CD8-positive, alpha-beta memory T cell (primary cell): ENCODE measurements at places on chromosomes 4 and X.
A peak's percentile ranks its signal among the peaks of the same experiment; 100 is the strongest.

DNA sequence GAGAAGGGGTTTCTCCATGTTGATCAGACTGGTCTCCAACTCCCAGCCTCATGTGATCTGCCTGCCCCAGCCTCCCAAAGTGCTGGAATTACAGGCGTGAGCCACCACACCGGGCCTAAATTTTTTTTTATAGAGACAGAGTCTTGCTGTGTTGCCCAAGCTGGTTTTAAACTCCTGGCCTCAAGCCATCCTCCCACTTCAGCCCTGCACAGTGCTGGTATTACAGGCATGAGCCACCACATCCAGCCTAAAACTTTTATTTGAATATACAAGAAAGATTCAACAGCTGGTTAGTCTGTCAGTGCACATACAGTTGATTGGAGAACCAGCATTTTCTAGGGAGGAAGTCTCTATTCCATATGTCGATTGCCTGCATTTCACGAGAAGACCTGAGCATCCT lies 91.2 kb downstream of the LRP2BP start:
- DNase-seq = no peak

DNA sequence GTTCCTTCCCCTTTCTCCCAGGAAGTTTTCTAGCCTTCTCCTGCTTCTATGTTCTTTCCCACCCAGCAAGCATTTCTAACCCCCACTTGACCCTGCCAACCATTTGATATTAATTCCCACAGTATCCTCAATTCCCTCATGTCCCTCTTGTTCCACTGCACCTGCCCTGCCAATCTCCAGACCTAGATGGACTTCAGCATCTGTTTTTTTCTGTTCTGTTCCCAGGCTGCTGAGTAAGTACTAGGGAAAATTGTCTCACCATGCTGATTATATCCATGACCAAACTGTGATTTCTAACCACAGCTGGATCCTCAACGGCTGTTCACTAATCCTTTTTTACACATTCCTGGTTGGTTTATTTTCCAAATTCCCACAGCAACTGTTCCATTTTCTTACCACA lies 37.7 kb downstream of the CLCN5 start:
- DNase-seq = no peak

DNA sequence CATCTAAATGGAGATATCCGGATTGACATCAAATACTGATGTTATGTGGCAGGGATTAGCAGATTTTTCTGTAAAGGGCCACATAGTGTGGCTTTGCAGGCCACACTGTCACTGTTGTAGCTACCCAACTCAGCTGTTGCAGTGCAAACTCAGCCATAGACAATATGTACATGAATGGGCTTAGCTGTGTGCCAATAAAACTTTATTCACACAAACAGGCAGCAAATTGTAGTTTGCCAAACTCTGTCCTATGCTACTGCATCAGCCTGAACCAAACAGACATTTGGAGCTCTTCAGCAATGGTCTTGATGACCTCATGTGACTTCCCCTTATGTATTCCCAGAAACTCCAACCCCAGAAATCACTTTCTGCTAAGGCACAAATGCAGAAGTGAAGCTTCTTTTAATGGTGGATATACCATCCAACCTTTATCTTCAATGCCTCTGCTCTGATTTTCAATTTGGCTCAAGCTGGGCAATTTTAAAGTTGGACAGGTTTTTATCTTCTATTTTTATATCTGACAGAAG lies 18.4 kb upstream of the TRPC5OS start:
- DNase-seq = no peak

DNA sequence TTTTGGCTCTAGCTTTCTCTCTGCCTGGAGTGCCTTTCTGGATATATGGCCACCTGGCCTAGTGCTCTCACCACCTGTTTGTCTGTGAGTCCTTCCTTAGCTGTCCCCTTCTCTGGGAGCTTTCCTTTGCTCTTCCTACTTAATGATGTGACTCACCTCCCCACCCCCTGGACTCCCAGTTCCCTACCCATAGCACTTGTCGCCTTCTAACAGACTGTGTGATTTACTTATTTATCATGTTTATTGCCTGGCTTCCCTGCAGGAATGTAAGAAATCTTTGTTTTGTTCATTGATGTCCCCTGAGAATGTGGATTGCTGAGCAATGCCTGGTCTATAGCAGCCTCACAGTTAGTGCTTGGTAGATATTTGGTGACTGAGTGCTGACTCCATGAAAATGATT lies 18.9 kb downstream of the ADD1 start:
- DNase-seq = no peak

DNA sequence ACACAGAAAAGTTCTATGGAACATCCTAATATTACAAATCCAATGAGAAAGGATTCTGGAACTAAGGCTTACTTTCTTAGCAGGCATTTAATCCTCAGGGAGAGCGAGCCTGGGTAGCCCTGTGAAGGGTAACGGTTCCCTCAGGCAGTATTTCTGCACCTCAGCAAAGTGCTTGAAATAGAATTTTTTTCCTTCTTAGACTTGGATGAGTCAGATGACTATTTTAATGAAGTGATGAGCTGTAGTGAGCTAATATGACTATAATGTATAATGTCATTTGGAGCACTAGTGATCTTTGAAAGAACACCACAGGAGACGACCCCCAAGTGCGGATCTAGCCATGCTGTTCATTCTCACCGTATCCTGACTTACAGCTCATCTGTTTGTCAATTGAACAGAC lies 493.0 kb upstream of the FAM241A start:
- DNase-seq = no peak

GRCh38 chr4:6172927-6173200 lies 27.5 kb downstream of the JAKMIP1 start:
- no peak for DNase-seq

- DNase-seq = peak; percentile 8
Observed at GRCh38 chr4:1480720-1481119, 74.5 kb upstream of the NKX1-1 start.

GRCh38 chr4:141534985-141535384 lies 101.4 kb upstream of the IL15 start:
- no peak for DNase-seq

GRCh38 chrX:74419864-74420195 lies 1.5 kb upstream of the SLC16A2 start:
- no peak for DNase-seq

- no peak for DNase-seq
Observed at GRCh38 chrX:120429776-120430540, 39.1 kb downstream of the LAMP2 start.

GRCh38 chr4:154939851-154940250 lies 158.8 kb downstream of the RBM46 start:
- DNase-seq = no peak

- no peak for DNase-seq
Observed at GRCh38 chr4:60989141-60989540, 211.0 kb upstream of the ADGRL3 start.

GRCh38 chr4:176054942-176055341 lies 10.7 kb upstream of the WDR17 start:
- DNase-seq = no peak

GRCh38 chrX:25519258-25519657 lies 503.5 kb upstream of the ARX start:
- DNase-seq = no peak

- DNase-seq = no peak
Observed at GRCh38 chr4:183837222-183837621, 67.9 kb upstream of the STOX2 start.

DNA sequence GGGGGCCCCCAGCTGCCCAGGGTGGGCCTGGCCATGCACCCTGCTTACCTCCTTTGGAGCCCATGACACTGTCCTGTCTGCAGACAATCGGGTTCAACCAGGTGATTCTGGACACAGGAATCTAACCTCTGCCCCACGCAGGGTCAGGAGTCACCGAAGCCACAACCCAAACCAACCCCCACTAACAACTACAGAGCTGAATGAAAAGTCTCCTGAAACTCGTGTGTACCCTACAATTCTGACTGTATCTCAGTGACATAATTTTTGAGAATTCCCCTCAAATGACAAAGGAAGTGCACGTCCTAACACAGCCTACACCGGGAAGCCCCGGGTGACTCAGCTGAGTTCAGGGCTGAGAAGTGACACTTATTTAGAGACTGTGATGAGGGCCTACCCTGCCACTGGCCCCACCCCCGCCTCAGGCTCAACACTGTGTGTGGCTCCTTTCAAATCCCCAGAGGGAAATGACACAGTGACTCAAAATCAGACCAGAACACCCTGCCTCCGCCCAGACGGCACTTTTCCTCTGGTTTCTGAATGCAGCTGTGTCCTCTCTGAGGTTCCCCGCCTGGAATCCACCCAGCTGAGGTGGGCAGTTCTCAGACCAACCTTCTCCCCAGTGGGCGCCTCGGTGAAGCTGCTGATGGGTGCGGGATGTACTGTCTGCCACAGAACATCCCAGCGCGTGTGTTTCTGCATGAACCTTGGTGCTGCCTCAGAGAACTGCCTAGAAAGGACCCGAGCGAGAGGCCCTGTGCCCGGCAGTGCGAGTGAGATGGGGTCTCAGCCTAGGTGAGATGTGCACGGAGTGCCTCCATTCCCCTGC lies 9.9 kb downstream of the TNIP2 start:
- peak; percentile 79 for DNase-seq

DNA sequence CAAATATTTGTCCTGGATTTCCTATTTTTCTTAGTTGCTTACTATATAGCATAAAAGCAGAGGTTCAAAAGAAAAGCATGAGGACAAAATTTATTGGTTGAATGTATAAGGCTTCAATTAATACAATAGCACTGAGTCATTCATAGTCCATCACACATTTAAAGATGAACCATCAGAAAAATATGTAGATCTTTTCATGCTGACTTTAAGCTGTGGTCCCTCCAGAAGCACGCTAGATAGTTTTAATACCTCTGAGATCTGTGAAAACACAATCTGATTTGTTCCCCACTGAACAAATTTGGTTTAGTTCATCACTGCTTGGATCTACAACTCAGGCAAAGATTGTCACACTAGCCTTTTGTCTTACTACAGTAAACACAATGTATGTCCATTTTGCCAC lies 377.2 kb upstream of the ANXA10 start:
- no peak for DNase-seq

DNA sequence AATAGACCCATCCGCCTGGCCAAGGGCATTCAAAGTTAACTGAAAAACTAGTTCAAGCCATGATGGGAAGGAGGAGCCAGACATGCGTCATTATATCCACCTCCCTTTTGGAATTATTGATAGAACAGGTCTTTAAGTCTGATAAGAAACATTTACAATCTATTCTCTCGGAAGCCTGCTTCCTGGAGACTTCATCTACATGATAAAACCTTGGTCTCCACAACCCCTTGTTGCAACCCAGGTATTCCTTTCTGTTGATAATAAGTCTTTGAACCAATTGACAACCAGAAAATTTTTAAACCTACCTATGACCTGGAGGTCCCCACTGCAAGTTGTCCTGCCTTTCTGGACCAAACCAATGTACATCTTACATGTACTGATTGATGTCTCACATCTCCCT lies 451.3 kb downstream of the NAF1 start:
- DNase-seq = no peak

GRCh38 chr4:7607156-7607910 lies 172.6 kb upstream of the PSAPL1 start:
- DNase-seq = no peak

DNA sequence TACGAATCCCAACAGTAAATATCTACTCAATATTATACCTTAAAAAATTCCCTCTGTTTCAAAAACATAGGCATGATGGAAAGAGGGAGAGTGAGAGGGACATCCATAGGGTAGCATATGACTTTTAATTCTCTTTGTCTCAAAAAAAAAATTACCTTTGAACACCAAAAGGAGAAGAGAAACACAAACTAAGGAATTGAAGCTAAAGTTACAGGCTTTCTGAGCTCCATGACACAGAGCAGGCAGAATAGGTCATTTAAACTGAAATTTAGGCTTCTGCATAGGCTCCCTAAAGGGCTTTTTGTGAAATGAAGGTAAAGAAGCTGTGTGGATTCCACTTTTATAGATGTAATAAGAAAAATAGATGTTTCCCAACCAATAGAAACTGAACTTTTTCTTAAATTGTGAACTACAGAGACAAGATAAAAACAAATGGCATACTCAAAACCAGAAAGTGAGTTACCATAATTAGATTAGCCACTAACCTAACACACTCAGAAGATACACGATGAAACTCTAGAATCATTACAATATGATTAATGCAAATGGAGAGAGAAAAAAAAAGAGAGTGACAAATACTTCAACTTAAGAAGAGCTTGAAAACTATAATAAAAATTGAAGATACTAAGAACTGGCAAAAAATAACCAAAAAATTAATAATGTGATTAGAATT lies 584.6 kb downstream of the GABRG1 start:
- no peak for DNase-seq
